NCI-H187 treated with DMSO at 0.1 percent for 48 hours (cell line): ENCODE measurements at places on chromosomes 6 and 20.

- DNase-seq, result no peak
These were observed 191.3 kb upstream of the DEFB112 start for GRCh38 chr6:50240986-50241385.

DNA sequence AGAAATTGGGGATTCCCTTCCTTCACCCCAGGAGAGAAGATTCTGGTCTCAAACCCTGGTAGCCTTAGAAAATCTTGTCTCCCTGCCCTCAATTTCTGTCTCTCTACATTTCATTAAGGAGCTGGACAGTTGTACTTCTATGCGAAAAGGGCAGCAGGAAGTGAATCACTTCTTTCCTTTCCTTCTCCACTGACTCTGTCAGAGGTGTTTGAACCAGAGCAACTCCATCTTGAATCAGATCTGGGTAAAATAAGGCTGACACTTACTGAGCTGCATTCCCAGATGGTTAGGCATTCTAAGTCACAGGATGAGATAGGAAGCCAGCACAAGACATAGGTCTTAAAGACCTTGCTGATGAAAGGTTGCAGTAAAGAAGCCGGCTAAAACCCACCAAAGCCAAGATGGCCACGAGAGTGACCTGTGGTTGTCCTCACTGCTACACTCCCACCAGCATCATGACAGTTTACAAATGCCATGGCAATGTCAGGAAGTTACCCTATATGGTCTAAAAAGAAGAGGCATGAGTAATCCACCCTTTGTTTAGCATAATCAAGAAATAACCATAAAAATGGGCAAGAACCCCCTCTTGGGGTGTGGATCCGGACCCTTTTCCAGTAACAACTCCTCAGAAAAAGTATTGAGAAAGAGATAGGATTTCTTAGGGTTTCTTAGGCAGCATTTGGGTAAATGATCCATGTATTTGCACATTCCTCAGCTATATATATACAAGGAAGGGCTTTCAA, 95.8 kb upstream of the PLCB4 start:
- DNase-seq, result no peak

DNA sequence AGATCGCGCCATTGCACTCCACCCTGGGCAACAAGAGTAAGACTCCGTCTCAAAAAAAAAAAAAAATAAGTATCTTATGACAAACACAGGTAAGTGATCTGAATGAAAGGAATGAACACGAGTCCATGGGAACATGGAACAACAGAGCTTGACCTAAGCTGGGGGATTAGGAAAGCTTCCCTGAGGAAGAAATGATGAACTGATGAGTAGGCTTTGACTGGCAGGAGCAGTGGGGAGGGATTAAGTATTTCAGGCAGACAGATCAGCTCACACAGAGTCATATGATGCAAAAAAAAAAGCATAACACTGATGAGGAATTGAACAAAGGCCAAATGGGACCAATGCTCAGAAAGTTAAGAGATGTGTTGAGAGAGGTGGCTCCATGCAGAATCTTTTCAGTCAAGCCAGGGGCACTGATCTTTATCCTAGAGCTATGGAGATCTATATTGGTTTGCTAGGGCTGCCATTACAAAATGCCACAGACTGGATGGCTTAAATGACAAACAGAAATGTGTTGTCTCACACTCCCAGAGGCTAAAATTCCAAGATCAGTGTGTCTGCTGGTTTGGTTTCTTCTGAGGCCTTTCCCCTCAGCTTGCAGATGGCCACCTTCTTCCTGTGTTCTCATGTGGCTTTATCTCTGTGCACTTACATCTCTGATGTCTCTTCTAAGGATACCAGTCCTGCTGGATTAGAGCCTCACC, 85.6 kb downstream of the ANKRD6 start:
- DNase-seq, result no peak

- no peak for DNase-seq
These were observed 140.7 kb downstream of the ESR1 start for GRCh38 chr6:151948002-151948743.

DNA sequence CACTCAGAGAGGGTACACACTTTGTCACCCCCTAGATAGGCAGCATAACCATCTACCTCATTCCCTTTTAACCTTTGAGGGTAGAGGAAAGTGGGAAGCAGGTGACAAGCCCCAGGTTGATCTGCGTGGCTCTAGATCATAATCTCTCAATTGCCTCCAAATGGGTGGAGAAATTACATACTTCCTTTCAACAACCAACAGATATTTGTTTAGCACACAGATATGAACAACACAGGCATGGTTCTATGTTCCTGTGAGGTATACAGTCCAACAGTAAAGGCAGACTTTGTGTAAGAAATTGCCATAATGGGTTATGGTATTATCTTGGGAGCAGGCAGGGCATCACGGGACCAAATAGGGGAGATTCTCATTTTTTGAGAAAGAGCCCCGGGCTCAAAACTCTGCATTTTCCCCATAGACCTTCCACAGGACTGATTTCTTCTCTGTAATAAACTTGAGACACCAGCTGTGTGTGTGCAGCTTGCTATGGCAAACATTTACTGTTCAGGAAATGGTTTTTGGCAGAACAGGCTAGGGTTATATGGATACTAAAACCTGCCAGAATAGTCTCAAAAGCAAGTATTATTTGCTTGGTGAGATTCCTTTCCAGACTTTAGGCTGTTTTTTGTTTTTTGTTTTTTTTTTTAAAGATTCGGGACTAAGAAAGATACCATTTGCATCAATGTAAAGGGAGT, 126.2 kb downstream of the CD164 start:
- no peak for DNase-seq

DNA sequence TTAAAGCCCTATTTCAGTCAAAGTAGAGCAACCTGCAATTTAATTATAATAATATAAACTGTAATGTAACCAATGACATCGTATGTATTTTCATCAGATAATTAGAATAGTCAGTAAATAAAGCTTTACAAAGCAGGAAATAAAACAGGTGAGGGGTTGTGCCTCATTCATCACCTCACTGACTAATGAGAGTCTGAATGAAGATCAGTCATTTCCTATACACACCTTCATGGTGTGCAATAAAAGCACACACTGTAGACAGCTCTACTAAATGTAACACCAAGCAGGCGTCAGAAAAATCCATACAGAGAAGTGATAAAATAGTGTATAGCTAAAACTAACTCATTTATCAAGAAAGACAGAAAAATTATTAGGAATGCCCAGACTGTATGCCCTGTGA, 105.9 kb downstream of the MAN1A1 start:
- no peak for DNase-seq

DNA sequence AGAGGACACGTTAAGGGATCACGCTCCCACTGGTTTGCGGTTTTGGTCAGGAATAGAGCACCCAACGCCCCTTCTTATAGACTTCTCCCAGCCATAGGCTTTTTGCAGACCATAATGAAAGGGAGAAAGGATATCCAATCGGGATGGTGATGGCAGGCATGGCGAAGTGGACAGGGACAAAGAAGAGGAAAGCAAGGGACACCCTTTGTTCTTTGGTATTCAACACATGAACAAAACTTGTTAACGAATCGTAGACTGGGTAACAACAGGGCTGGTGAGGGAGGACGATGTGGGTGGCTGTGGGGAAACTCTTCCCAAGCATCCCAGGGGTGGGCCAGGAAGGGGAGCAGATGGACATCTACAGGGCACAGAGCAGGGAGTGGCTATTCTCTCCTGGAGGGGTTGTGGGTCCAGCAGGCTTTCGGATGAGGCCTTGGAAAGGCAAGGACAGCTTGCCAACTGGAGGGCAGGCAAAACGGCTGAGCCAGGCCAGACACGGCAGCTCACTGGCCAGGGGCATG, 1.4 kb upstream of the HSP90AB1 start:
- no peak for DNase-seq

DNA sequence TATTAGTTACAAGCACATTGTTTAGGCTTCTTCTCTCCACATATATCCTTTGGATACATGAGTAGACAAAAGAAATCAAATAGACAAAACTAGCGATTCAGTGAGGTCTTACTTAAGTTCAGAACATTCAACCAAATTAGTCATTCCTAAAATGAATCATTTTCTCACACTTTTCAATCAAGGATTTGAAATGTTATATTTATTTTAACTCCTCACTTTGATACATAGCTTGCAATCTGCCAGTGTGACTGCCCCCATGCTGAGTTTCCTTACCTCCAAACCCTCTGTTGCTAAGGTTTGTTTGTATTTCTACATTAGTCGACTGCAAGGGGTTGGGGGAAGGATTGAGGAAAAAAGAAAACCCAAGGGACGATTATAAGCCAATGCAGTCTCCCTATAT, 3.5 kb upstream of the MOXD1 start:
- no peak for DNase-seq

DNA sequence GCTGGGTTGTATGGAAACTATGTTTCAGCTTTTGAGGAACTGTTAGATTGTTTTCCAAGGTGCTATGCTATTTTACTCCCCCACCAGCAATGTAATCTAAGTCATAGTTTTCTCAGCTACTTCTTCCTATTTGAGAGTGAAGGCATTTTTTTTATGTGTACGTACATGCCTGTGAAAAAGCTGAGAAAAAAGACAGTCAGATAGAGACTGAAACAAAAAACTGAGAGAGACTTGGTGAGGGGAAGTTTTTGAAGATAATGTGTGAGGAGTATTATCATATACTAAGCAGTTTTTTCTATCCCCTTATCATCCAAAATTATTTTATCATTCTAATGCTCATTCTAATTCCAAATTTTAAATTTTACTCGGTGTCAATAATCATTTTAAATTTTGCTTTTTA, 780.0 kb downstream of the BCKDHB start:
- DNase-seq, result no peak

GRCh38 chr6:164097551-164098398, 683.3 kb downstream of the QKI start:
- DNase-seq, result no peak

GRCh38 chr6:63268574-63268973, 51.2 kb downstream of the LGSN start:
- no peak for DNase-seq

DNA sequence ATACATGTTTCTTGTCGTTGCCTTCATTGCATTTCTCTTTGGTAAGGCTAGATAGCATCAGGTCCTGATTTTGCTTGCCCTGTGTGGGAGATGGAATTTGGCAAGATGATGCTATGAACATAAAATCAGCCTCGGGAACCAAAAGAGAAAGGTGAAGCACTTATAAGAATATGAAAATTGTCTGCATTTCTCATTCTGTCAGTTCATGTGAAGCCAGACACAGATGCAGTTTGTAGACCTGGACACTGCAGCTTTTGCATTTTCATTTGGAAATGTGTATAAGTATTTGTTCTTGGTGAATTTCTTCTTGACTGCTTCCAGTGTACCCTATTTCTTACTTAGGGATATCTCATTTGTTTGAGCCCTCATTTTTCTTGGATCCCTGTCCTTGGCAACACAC, 1.3 kb downstream of the YWHAB start:
- no peak for DNase-seq

DNA sequence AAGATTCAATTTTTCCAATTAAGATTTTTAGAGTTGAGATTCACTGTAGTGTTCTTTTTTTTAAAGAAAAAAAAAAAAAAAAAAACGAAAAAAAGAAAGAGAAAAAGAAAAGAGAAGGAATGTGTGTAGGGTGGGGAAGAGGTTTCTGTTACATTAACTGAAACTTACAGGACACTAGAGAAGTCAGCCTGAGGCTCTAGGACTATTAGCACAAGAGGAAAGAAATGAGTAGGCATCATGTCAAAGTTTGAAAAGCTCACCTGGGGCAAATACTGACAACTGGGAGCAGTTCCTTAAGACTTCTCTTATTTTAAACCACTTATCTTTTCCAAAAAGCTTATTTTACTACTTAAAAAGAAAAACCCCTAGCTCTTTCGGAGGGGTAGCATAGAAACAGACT, 185.9 kb downstream of the DST start:
- no peak for DNase-seq

- no peak for DNase-seq
These were observed 7.7 kb downstream of the SLC22A16 start for GRCh38 chr6:110468731-110469130.

GRCh38 chr6:170039156-170040114, 251.4 kb downstream of the DLL1 start:
- no peak for DNase-seq

DNA sequence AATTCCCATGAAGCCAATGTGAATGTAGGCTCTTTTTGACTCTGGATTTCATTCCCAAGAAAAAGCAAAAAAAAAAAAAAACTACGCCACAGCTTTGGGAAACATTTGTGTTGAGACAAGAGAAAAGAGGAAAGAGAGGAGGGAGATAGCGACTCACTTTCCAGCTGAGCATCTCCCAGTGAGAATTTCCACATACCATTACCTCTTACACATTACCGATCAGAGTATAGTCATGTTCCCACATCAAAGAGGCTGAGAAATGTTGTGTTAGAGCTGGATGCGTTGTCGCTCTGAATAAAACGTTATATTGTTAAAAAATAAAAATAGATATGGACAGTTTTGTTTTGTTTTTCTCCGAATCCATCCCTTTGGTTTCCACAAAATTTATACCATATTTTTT, 1019.3 kb upstream of the ADGRB3 start:
- no peak for DNase-seq

GRCh38 chr20:5753814-5754213, 3.6 kb downstream of the SHLD1 start:
- no peak for DNase-seq

DNA sequence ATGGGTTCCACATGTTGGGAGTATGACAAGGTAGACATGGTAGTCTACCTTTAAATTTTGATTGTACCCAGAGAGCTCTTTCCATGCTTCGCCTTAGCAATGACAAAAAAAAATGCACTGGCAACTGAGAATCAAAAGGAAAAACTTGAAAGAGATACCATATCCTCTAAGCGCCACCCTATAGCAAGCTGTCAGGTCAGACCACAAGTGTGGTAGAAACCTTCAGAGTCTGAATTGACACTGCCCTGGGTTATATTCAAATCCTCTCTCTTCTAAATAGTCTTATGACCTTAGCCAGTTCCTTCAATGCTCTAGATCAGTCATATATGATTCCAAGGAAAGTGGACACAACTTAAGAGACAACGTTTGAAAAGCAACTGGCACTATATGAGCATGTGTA, 45.6 kb upstream of the SMLR1 start:
- no peak for DNase-seq

DNA sequence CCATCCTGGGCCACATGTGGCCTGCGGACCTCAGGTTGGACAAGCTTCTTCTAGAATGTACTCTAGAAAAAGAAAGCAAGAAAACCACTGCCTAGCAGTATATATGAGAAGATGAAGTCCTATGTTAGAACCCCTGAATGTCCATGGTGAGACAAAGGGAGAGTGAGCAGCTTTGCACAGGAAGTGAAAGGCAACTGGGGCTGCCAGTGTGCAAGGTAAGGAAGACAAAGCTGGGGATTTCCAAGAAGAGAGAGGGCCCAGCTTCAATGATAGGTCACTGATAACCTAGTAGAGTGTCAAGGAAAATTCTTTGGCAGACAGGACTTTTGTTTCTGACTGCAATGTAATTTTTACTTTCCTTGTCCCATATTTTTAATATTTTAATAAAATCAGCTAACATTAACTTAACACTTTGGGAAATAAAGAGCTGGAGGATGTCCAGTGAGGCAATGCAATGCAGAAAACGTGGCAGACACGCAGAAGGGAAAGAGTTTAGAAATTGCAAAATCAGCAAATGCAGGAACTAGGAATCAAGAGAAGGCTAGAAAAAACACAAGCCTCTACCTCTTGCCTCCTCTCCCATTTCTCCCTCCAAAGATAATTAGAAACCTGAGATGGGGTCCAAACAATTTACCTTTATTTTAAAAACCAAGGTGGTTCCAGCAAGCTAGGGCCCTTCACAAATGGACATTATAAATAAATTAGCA, 47.4 kb downstream of the CYP39A1 start:
- no peak for DNase-seq
